Common myeloid progenitor, CD34-positive (primary cell): ENCODE measurements at places on chromosomes 3 and 15.
A peak's percentile ranks its signal among the peaks of the same experiment; 100 is the strongest.

DNA sequence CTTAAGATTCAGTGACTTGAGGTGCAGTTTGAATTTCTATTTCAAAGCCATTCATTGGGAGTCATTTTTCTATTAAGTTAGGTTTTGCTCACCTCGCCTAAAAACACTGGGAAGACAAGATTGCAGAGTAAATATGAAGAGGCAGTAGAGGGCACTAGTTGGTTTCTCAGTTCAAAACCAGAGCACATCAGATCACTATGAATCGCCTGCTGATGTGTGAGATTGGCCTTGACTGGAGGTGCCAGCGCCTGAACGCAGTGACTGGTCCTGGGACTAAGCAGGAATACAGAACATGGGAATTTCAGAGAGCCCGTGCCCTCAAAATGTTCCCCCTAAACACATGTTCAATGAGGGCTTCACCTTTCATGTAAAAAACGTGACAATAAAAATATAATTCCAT lies 229.0 kb downstream of the ITPR1 start:
- peak; percentile 56 for DNase-seq

- DNase-seq = peak; percentile 77
Observed at GRCh38 chr3:31768479-31769125, 212.5 kb downstream of the OSBPL10 start.

DNA sequence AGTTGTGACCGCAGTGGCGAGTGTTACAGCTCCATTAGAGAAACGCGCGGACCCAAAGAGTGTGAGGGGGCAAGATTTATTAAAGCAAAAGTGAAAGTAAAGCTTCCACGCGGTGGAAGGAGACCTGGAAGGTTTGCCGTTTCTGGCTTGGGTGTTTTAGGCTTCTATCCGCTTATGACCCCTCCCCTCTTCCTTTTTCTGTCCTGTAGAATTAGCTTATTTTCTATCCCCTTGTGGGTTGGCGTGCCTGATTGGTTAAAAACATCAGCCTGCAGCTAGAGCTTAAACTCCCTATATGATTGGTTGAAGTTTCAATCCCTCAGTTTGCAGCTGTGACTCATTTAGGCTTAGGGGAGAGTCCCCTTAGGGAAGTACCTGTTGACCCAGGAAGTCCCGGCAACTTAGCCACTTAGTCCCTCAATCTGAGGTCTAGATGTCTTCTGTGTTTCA lies 39.6 kb downstream of the C3orf38 start:
- DNase-seq = peak; percentile 9

- DNase-seq = no peak
Observed at GRCh38 chr3:179921951-179922350, 114.8 kb downstream of the PEX5L start.

GRCh38 chr15:81507831-81508230 lies 133.8 kb upstream of the TMC3 start:
- no peak for DNase-seq

DNA sequence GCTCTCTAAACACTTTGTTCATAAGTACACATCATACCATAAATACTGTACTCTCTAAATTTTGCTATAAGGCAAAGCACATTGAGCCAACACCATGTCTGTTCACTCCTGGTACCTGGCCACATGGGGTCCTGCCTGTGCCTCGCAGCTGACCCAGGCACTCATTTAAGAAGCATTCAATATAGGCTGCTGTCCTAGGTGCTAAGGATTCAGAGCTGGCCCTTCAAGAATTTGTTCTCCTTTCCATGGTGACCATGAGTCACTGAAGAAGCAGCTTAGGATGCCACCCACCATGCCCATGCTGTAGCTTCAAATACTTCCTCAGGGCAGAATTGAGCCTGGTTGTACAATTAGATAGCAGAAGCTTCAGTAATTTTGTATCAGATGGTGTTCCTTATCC lies 119.2 kb upstream of the ZBED2 start:
- peak; percentile 41 for DNase-seq

GRCh38 chr3:39327746-39328349 lies 1.7 kb upstream of the CCR8 start:
- DNase-seq = no peak

- peak; percentile 92 for DNase-seq
Observed at GRCh38 chr3:185353823-185354614, 8.9 kb upstream of the MAP3K13 start.

GRCh38 chr3:42115215-42115614 lies 24.1 kb downstream of the TRAK1 start:
- DNase-seq = no peak

- no peak for DNase-seq
Observed at GRCh38 chr3:100560426-100560825, 49.0 kb upstream of the ADGRG7 start.

DNA sequence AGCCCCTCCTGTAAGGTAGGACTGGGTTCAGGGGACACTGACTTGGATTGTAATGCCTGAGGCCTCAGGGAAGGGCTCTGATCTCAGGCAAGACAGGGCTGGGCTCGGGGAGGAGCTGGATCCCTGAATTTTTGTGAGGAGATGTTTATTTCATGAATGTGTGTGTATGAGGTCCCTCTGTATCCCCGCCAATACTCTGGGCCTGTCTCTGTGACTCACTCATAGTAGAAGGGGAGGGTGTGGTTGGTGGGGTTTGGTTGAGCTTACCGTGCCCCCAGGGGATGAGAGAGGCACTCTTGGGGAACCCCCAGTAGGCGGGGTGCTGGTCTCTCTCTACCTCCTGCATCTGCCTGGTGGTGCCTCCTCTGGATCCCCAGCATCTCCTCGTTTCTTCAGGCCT lies 28.1 kb downstream of the RPSA start:
- no peak for DNase-seq

DNA sequence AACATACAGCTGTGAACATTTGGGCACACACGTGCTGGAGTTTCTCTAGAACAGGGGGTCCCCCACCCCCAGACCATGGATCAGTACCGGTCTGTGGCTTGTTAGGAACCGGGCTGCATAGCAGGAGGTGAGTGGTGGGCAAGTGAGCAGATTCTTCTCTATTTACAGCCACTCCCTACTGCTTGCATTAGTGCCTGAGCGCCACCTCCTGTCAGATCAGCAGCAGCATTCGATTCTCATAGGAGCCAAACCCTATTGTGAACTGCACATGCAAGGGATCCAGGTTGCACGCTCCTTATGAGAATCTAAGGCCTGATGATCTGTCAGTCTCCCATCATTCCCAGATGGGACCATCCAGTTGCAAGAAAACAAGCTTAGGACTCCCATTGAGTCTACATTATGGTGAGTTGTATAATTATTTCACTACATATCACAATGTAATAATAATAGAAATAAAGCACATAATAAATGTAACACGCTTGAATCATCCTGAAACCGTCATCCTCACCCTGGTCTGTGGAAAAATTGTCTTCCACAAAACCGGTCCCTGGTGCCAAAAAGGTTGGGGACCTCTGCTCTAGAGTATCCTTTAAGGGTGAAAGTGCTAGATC lies 25.8 kb downstream of the CHRM5 start:
- DNase-seq = peak; percentile 34

- DNase-seq = peak; percentile 32
Observed at GRCh38 chr3:43290956-43291355, 4.6 kb downstream of the SNRK start.

DNA sequence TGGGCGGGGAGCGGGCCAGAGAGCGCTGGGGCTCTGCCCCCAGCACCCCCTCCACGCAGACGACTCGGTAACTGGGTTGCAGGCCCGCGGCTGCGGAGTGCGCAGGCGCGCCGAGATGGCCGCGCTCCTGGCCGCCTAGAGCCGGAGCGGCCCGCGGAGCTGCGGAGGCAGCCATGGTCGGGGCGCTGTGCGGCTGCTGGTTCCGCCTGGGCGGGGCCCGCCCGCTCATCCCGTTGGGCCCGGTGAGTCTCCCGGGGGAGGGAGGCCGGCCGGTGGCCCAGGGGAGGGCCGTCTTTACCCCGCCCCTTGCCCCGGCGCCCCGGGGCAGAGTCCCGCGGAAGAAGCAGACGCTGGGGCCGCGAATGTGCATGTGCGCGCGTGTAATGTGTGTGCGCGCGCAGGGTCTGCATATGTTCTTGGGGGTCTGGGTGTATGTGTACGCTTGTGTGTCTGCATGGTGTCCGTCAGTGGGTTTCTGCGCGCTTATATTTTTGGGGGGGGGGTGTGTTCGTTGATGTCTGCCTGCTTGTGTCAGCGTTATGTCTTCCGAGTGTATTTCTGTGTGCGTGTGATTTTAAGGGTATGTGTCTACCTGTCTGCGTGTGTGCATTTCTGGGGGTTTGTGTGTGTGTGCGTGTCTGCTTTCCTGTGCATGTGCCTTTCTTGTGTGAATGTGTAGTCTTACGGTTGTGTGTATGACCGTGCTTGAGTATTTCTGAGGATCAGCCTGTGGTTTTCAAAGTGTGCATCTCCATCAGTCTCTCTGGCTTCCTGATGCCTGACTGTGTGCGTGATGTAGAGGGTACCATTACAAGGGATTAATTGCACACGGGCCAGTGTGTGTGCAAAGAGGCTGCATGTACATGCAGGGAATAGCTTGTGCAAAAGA lies at the start of gene ABHD14A:
ABHD14A (plus strand) TSS at position 102 of the 889 bp plus-strand sequence; CDS start at position 174, 72 bp downstream.
- DNase-seq = peak; percentile 61

DNA sequence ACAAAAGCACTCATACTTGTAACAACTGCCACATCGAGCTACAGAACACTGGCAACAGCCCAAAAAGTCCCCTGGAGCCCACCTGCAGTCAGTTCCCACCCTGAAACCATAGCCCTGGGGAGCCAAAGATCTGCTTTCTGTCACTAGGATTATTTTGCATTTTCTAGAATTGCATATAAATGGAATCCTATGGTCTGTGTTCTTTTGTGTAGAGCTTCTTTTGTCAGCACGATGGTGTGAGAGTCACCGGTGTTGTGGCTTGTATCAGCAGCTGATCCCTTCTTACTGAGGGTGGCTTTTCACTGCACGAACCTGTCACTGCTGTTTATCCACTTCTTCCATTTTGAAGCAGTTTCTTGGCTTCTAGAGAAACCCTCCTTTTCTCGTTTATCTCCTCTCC lies 60.1 kb upstream of the PRR23E start:
- DNase-seq = no peak

- no peak for DNase-seq
Observed at GRCh38 chr3:67661089-67661488, 6.7 kb upstream of the SUCLG2 start.

DNA sequence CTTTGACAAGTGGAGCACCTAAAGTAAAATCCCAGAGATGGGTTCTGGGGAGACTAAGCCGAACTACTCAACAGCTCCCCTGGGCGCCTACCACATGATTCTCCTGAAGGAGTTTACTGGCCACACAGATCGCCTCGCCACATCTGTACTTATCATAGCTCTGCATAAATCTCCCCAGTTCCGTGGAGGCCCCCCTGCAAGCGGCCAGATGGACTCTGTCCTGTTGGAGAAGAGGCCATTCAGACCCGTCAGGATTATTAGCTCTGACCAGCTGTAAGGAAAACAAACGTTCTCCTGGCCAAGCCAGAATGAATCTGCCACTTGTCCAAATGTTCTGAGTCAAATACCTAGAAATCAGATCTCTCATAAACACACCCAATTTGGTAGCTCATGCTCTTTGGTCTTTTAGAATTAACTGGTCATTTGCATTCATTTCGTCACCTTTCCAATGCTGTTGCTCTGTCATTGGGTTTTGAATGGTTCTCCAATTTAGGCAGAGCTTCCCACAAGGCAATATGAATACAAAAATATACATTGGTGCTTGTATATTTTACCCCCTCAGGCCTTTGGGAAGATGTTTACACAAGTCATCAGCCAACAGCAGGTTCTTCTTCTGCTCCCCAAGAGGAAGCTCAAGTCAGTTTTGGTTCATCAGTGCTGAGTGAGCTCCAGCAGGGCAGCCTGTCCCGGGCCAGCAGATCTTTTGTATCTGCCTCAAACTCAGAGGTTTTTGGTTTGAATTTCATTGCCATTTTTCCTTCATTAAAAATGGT lies 124.5 kb downstream of the THSD4 start:
- no peak for DNase-seq

- DNase-seq = no peak
Observed at GRCh38 chr15:67607329-67607728, 64.8 kb downstream of the MAP2K5 start.

- no peak for DNase-seq
Observed at GRCh38 chr3:8887435-8888300, 75.6 kb downstream of the RAD18 start.

DNA sequence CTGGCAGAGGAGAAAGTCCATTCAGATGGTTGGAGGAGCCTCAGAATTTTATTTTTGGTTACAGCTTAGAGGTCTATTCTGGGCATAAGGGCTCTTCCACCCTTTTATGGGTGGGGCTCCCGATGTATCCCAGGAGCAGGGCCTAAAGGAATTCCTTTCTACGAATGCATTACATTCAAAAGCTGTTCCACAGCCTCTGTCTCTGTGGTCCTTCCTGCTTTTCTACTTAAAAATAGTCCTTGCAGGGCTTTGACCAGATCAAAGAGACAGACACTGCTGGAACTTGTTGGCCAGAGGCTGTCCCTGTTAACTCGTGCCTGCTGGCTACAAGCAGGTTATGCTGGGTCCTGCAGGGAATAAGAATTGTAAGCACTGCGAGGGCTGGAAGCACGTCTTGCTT lies 14.4 kb upstream of the NOX5 start:
- DNase-seq = no peak

GRCh38 chr15:39018966-39019365 lies 454.4 kb upstream of the RASGRP1 start:
- DNase-seq = no peak

GRCh38 chr3:65783117-65783516 lies 255.6 kb downstream of the MAGI1 start:
- DNase-seq = no peak

- peak; percentile 19 for DNase-seq
Observed at GRCh38 chr3:149174901-149175300, 45.5 kb downstream of the HPS3 start.

- peak; percentile 89 for DNase-seq
Observed at GRCh38 chr3:112519424-112520001, 20.2 kb upstream of the BTLA start.

- peak; percentile 72 for DNase-seq
Observed at GRCh38 chr3:5298453-5298852, 110.9 kb downstream of the EDEM1 start.

DNA sequence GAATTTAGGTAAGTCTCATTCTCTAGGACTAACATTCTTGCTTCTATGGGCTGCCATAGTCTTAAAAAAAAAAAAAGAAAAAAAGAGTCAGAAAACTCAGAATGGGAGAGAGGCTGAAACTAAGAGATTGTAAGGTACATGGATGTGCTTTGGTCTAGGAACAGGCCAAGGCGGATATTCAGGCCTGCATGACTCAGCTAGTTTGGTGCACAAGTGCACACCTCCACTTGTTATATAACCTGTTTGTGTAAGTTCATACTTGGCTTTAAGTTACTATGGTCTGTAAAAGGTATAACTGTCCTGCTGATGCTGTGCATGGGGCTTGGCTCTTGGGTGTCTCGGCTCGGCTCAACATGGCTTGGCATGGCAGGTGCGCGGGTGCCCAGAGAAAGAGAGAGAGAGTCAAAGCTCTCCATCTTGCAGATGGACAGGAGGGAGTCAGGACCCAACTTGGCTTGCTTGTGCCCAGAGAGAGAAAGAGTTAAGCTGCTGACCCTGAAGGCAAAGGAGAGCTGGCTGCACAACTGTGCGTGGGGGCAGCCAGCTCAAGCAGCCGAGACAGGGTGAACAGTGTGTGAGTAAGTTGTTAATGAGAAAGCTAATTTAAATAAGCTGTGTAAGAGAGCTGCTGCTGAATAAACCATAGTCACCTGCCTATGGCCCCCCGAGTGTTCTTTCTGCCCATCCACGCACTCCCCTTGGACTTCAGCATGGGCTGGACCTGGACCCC lies 31.4 kb upstream of the CHRNB4 start:
- no peak for DNase-seq

GRCh38 chr3:178421069-178421468 lies 115.2 kb upstream of the KCNMB2 start:
- DNase-seq = no peak

- peak; percentile 76 for DNase-seq
Observed at GRCh38 chr3:88203642-88204055, 53.9 kb downstream of the C3orf38 start.
